Stimulated activated CD8-positive, alpha-beta memory T cell treated with anti-CD3 and anti-CD28 coated beads, Interleukin-7, amount 100 ng/mL, for 1 hour (primary cell): ENCODE measurements at places on chromosomes 1 and 21.

DNA sequence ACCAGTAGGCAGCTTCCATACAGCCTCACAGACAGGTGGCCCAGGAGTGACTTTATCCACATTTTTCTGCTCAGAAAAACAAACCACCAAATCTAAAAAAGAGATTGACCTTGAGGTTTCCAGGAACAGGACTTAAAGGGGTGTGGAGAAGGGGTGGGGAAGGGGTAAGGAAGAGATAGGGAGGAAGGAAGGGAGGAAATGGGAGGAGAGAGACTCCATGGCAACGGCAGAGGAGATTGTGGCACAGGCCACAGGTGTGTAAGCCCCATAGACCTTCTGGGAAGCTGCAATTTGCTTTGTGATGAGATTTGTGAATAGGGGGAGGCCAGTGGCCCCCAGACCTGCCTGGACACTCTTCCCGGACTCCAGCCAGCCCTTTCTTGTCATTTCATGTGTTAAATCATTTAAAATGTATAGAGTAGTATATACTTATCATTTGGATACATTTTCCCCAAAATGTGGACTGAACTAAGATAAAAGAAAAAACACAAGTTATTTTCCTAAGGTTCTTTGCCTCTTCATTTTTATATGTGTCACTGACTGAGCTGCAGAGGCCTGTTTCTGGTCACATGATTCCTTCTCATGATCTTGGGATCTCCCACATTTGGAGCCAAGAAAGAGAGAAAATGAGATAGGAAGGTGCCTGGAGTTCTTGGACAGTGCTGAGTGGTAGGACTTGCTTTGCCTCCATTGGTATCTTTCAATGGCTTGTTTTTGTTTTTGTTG, 55.5 kb downstream of the CLIC6 start:
- DNase-seq: no peak

- no peak for DNase-seq
These were observed 35.7 kb upstream of the B3GALT2 start for GRCh38 chr1:193222056-193222615.

- no peak for DNase-seq
These were observed 12.2 kb upstream of the CLSTN1 start for GRCh38 chr1:9835758-9836631.

- no peak for DNase-seq
These were observed 88.6 kb downstream of the DDAH1 start for GRCh38 chr1:85376356-85376755.

GRCh38 chr1:202018468-202019234, 8.3 kb downstream of the ELF3 start:
- no peak for DNase-seq

GRCh38 chr1:212692774-212693644, 6.6 kb downstream of the BATF3 start:
- no peak for DNase-seq

GRCh38 chr1:9753121-9753531, 70.6 kb downstream of the CLSTN1 start:
- no peak for DNase-seq

DNA sequence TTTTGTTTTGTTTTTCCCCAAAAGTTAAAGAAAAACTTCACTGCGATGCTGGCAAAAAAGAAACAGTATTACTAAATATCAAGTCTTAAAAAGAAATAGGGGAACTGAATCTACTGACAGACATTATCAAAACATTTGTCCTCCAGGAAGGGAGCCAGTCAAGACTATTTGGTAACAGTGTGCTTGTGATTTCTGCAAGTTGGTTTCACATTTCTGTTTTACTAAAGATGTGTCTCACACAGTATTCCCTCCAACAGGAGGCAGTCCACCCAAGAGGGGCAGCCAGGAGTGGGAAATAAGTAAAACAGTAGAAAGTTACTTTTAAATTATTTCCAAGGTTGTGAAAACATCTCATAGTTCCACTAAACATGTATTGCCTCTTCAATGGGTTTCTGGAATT, 74.4 kb upstream of the SDC3 start:
- no peak for DNase-seq

DNA sequence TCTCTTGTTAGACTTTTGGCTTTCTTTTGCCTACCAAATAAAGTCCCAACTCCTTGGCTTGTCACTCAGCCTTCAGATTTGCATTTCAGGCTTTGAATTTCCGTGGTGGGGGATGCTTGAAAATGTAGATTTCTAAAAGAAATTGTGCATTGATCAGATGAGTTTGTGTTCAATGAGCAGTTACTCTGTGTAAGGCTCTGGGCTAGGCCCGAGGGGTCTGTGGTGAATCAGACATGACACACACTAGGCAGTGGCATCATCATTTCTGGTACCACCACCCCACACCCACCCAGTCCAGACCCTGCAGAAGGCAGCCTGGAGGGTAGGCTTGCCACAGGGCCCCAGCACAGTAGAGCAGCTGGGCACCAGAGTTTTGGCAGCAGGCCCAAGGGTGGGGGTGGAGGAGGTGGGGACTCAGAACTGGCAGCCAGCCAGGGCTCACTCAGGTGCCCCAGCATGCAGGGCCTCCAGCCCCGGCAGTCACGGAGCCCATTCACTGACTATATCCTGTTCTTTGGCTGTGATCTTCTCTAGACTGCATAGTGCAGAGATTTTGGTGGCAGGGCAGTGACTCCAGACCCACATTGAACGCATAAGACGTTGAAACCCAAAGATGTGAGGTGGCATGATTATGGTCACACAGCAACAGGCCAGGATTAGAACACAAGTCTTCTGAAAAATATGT, 97.2 kb upstream of the ARTN start:
- DNase-seq: peak; percentile 36

GRCh38 chr1:119409731-119410130, 5.2 kb upstream of the HSD3B2 start:
- DNase-seq: no peak

DNA sequence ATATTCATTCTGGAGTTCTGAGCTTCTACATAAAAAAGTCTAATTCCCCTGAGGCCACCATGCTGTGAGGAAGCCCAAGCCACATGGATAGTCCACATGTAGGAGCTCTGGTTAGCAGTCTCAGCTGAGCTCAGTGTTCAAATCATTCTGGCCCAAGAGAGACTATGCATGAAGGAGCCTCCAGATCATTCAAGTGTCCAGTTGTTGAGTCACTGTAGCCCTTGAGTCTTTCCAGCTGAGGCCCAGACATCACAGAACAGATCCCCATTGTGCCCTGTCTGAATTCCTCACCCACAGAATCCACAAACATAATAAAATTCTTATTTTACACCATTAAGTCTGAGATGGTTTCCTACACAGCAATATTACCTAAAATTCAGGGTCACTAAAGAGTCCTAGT, 107.0 kb upstream of the NGF start:
- DNase-seq: no peak

GRCh38 chr1:158819461-158820443, 11.4 kb upstream of the MNDA start:
- no peak for DNase-seq

- DNase-seq: no peak
These were observed 1283.7 kb downstream of the MRPL39 start for GRCh38 chr21:24323536-24323935.
